ENCODE measurements at places on chromosomes 5 and 9.

DNA sequence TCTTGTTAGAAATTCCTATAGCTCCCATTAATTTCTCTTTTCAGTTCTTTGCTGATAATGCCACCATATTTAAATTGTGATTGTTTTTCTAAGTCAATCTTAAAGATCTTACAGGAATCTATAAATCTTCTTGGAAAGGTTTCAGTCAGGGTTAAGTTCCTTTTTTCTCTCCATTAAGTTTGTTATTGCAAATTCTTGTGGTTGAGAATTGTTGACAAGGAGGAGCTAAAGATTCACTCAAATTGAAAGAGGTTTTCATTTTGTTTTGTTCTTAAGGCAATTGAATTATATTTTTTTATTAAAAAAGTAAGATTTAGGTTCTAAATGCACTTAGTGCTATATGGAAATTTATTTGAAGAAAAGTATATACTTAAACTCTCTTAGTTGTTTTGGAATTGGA is 213.4 kb downstream of the PRR16 start:
- DNase-seq: no peak

GRCh38 chr5:175718401-175719108 is 60.7 kb downstream of the HRH2 start:
- no peak for DNase-seq

DNA sequence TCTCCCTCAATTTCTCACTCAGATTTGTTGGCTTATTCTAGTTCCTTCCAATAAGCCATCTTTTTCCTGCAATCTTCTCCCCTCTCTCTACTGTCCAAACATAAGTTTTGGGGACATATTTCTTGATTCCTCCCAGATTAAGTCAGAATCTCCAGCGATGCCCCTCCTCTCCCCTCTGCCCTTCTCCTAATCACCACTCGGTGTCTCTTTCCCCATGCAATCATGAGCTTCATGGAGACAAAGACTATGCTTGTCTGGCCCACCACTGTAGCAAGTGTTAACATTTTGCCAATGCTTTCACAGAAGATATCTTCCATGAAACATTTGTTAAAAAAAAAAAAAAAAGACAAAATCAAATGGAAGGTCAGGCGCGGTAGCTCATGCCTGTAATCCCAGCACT is 42.4 kb downstream of the PDE6A start:
- DNase-seq: no peak

DNA sequence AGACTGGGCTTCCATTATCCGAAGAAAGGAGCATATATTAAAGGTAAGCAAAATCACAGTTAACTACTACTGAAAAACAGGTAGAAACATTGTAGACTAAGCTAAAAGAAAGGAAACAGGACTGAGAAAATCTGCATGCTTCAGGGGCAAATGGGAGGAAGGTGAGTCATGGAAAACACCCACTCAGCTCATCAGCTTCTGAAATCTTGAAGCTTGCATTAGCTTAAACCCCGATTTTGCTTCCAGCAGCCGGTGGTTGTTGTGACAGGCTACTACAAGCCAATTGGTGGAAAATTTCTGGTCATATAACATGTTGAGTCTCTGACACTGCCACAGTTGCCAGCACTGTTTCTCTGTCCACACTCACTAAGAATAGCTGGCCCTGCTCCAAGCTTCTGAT is 179.6 kb upstream of the PUM3 start:
- DNase-seq: no peak

DNA sequence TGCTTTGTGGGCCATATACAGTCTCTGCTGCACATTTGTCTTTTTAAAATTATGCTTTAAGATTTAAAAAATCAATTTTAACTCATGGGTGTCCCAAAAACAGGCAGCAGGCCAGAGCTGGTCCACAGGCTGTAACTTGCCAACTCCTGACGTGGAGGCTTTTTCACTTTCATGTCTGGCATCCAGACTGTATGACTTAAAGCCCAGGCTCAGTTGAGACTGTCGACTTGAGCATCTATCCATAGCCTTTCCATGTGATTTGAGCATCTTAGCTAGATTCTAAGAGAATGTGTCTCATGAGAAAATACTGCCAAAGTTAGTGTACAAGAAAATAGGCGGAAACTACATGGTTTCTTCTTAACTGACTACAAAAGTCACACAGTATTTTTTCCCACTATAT is 559.0 kb upstream of the TUSC1 start:
- DNase-seq: no peak

- no peak for DNase-seq
Measured at GRCh38 chr5:138188626-138189025, 9.7 kb downstream of the KIF20A start.

GRCh38 chr5:135951257-135951656 is 3.5 kb downstream of the LECT2 start:
- no peak for DNase-seq

- DNase-seq: no peak
Measured at GRCh38 chr5:122078116-122079110, at the start of gene LOX. LOX (minus strand) TSS chr5:122078259; CDS start chr5:122077985, 274 bp downstream.

GRCh38 chr5:110159202-110159601 is 469.5 kb downstream of the MAN2A1 start:
- DNase-seq: peak; percentile 17

DNA sequence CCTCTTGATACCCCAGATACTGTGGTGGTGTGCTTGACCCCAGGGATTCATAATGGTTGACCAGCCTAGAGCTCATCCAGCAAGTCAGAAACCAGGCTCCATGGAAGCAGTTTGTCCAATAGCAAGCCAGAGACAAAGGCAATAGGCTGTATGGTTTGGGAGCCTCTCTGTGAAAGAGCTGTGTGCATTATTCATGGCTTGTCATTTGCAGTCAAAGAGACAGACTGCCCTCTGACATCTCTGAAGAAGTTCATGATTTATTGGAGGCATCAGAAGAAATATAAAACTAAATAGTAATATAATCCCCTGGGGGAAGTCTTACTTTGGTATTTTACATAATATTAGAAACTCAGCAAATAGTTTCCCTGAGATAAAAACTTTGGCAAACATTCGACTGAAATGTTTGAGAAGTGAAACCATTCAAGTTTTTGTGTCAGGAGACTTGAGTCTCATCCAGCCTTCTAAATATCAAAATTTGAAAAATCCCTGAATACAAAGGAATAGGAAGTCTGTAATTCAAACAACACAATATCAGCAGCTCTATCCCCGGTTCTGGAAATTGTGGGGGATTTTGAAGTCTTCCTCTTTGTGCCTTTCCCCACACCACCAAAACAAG is 250.3 kb downstream of the ZSWIM6 start:
- no peak for DNase-seq

- no peak for DNase-seq
Measured at GRCh38 chr9:107518037-107518807, 28.7 kb upstream of the KLF4 start.

DNA sequence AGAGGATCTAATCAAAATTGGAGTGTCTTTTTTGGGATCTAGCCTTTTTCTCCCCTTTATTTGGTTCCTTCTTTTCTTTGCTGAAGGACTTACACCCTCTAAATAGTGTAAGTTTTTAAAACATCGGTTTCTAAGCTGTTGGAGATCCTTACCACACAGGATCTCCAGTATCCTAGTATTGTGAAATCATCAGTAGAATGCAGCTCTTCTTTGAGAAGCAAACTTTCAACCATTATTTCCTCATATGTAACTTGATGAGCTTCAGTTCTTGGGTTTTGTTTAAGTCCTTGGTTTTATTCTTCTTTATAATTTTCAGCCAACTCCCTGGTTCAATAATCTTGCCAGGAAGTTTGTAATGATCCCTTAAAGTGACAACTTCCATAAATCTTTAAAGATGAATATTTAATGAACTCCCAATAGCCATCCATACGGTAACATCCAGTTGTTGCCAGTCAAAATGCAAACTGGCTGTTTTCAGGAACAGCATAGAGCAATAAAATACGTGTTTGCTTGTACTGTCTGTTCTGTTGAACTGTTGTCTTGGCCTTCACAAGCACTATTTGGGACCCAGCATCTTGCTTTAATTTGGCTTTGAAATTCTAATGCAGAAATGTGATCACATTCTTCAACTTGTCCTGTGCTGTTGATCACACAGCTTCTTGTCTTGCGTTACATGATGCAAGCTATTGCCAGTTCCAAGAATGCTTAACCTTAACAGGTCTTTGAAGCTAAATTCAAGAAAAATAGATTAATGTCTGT is 34.8 kb upstream of the TTC23L start:
- no peak for DNase-seq

GRCh38 chr9:21968331-21969010 is 25.7 kb downstream of the CDKN2A start:
- DNase-seq: no peak

DNA sequence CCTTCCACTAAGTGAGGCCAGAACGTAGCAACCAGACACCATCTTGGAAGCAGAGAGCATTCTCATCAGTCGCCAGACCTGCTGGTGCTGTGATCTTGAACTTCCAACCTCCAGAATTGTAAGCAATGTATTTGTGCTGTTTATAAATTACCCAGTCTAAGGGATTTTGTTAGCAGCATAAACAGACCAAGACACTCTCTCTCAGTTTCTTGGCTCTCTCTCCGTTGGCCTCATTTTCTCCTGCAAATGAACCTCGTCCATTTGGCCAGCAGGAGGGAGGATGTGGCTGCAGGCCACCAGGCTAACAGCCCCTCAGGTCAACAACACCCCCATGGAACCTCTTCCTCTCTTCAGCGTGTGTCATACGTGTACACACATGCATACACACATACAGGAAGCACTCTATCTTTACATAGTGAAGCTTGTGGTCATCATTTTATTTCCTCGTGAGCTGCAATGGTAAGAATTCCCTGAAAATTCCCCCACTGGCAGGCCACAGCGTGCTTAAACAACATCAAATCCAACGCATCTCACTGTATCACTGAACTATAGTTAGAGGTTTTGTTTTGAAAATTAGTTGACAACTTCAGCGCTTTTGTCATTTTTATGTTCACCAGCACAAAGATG is 62.8 kb upstream of the PPP1R26 start:
- DNase-seq: no peak

DNA sequence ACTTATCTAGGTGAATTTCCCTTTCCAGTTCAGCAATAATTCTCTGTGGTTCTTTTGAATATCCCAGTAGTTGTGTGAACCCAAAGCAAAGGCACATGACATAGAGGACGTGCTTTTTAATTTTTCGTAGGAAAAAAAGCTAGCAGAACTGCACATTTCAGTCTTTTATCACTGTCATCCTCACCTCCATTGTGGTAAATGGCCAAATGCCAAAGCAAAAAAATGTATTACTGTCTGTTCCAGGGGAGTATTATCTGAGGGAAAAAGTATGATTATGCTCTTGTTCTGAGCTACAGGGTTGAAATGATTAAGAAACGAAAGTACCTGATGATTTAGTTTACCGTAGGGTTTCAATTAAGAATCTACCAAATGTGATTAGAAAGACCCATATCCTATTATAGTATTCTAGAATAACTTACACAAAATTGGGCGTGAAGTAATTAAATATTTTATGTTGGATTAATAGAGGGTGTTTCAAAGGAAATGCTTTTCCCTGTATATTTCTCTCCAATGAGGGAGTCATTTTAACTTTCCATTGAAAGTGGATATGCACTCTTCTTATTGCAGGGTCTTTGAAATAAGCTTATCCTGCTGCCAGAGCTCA is 62.7 kb downstream of the CAVIN4 start:
- no peak for DNase-seq

DNA sequence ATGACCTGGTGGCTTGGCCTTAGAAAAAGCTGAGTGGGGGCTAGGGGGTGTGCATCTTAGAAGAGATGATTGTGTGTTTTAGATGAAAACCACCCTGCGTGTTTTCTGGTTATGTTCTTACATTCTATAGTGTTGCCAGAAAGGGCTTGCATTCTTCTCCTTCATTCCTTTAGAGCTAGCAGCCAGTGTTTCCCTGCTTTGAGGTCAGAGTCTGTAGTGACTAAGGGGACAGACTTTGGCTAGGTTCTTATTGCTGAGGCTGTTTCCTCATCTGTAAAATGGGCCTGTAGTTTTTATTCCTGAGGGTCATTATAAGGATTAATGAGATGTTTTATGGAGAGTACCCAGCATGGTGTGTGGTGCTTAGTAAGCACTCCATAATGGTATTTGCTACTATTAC is 6.4 kb downstream of the MAST4 start:
- no peak for DNase-seq

- DNase-seq: no peak
Measured at GRCh38 chr9:76176171-76176570, 218.1 kb downstream of the RFK start.

GRCh38 chr5:99019254-99019653 is 90.4 kb upstream of the CHD1 start:
- DNase-seq: no peak

DNA sequence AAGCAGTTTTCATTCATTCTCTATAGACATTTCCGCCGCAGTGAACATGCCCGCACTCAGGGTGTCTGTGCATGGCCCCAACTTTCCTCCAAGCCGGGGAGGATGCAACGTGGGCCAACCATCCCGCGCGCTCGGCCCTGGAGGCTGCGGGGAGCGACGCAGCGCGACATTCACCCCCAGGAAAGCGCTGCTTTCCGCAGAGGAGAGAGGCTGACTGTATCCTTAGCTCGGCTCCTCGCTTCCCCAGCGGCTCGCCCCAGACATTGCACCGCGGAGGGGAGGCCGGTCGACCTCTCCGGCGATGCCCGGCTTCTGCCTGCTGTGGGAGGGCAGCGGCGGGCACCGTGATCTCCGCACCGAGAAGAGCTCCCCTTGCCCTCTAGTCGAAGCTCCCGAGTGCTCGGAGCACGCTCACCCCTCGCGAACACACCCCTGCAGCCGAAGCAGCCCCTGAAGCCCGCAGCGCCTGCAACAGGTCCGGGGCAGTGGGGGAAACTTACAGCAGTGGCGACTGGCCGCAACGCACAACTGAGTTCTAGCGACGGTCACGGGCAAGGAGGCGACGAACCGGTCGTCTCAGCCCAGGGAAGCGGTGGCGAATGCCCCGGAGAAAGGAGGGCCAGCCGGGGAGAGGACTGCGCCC is 600 bp downstream of the ENC1 start:
- no peak for DNase-seq

GRCh38 chr9:35162605-35163315 is 951 bp downstream of the UNC13B start:
- DNase-seq: no peak

DNA sequence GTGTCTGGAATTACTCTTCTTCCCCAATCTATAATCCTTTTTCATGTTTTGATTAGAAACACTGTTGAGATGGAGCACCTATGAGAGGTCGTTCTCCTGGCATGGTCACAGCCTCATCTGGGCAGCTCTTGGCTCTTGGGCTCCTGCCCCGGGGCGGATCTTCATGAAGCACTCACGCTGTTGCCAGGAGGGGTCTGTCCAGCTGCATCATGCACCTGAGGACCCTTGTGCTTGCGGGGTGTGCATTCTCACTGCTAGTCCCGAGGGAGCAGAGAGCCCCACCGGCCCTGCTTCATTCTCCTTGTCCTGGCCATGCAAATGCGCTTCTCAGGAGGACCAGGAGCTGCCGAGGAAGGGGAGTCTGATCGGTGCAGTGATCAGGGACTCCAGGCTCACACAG is 117.6 kb upstream of the S1PR3 start:
- DNase-seq: no peak

DNA sequence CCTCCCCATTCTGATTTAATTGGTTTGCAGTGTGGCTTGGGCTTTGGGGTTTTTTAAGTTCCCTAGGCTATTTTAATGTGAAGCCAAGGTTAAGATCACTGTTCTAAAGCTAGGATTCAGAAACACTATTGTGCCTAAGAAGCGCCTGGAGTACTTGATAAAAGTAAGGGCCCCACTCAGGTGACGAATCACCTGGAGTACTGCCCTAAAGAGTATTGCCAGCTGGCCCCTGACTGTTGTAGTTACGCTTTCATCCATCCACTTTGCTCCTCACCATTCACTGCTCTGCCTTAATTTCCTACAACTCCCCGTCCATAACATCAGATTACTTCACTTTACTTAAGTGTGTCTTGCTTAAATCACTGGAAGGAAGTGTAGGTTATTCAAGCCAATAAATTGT is 119.3 kb downstream of the CD180 start:
- no peak for DNase-seq
